Epithelial cell of esophagus (primary cell): ENCODE measurements at places on chromosomes 6 and 20.

GRCh38 chr6:82364087-82365015 is 734 bp downstream of the TPBG start:
- peak; percentile 77 for DNase-seq

DNA sequence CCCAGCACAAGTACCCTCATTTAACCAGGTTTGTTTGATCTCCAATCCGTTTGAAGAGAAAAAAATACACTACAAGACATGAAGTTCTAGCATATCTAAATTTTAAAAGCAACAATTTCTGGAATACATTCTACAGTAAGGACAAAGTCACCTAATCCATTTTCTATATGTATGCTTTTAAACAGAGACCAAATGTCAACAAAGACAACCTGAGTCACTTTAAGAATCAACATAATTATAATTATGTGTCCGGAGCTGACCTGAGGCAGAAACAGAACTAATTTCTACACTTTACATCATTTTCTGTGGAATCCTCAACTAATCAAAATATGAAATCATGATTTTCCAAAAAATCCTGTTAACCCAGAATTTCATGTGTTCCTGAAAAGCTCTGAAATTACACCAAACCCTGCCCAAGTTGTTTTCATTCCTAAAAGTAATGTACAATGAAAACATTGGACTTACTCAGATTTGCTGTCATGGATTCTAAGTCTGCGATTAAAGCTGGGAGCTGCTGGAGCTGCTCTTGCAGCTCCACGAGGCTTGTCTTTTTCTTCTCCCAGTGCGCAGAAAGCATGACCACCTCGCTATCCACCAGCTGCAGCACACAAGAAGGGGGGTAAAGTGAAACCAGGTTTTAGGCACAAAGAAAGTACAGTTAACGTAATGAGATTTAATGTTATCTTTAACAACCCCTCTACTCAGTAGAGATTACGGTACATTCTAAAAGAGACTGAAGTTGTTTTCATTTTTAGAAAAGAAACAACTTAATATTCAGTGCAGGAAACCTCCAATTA is 35.8 kb downstream of the DTNBP1 start:
- no peak for DNase-seq

DNA sequence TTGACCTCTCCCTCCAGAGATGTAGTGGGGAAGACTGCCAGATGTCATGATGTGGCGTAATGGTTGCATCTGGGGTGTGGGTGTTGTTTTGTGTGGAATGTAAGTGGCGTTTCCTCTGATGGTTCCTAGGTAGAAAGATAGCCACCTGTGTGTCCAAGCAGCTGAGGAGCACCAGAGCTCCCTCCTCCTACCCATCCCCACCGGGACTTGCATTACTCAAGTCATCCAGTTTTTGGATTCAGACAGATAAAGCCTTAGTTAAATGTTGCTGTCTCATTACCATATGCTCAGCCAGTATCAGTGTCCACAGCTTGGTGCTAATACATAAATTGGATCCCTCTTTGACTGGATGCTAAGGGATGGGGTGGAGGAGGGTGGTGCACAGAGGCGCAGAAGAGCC is 282.3 kb downstream of the TBC1D7 start:
- no peak for DNase-seq

- DNase-seq: no peak
These were observed 564.0 kb upstream of the AGPAT4 start for GRCh38 chr6:161837854-161838253.

- peak; percentile 54 for DNase-seq
These were observed 359 bp downstream of the PHIP start for GRCh38 chr6:79077715-79078074.

- no peak for DNase-seq
These were observed 318.4 kb upstream of the SYNCRIP start for GRCh38 chr6:85961125-85961524.

DNA sequence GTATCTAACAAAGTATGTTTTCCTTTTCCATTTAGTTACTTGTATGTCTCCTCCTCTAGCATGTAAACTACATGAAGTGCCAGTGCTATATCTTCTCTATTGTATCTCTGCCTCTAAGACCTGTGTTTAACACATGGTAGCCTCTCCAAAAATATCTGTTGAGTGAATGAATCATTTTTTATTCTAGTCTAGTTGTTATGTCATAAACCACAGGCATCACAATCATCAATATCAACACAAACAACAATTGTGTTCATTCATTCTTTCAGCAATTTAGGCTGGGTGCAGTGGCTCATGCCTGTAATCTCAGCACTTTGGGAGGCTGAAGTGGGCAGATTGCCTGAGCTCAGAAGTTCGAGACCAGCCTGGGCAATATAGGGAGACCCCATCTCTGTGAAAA is 111.6 kb upstream of the EYA4 start:
- DNase-seq: no peak

GRCh38 chr20:11718474-11719094 is 199.1 kb upstream of the BTBD3 start:
- no peak for DNase-seq

- no peak for DNase-seq
These were observed 207.7 kb upstream of the GJE1 start for GRCh38 chr6:141925001-141925400.

- DNase-seq: no peak
These were observed 8.8 kb upstream of the PIM1 start for GRCh38 chr6:37160922-37161778.

GRCh38 chr6:37940074-37940847 is 120.7 kb downstream of the ZFAND3 start:
- no peak for DNase-seq

DNA sequence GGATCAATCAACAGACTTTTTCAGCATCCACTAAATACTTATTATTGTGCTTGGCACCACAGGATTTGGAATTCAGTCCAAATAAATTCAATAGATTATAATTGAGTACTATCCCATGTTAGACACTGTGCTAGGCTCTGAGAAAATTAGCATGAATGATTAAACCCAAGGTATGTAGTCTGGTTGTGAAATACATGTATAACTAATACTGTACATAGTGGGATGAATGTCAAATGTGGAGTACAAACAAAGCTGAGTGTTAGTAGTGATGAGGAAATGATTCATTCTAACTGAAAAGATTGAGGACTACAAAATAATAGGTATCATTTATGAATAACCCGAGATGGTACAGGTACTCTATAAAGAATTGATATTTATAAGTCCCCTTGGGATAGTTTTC is 111.9 kb upstream of the FLRT3 start:
- DNase-seq: peak; percentile 85

DNA sequence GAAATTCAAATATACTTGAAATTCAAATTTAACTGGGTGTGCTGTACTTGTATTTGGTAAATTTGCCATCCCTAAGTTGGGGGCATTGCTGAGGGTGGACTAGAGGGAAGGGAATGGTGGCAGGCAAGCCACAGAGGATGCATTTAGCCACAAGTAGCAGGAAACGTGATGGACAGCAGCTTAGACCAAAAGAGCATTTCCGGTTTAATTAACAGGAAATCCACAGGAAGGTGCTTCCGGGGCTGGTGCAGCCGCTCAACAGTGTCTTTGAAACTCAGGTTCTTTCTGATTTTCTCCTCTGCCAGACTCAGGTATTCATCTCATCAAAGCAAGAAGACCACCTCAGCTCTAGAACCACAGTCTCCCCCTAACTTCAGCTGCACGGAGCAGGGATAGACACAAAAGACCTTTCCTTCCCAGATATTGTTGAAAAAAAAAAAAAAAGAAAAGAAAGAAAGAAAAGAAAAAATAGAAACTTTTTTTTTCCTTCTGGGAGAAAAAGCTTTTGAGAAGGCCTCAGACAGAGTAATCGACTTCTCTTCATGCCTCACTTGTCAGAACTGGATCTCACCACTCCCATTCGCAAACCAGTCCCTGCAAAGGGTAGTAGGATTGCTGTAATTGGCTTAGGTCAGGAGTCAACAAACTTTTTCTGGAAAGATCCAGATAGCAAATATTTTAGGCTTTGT is 8.0 kb upstream of the BCAS1 start:
- no peak for DNase-seq

DNA sequence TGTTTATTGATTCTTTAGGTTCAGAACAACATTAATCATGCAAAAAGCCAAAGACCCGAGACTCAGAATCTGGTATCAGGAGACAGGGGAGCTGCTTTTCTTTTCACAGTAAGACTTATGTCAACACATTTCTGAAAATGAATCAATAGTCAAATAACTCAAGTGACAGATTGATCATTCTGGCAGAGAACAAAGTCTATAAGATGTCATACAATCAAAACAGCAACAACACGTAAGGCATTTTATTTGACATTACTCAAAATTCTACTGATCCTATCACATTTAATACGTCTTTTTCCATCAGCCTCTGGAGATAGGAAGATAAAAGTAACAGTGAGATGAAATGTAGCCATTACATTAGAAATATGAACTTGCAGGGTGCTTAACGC is 93.4 kb upstream of the EEF1E1 start:
- no peak for DNase-seq

DNA sequence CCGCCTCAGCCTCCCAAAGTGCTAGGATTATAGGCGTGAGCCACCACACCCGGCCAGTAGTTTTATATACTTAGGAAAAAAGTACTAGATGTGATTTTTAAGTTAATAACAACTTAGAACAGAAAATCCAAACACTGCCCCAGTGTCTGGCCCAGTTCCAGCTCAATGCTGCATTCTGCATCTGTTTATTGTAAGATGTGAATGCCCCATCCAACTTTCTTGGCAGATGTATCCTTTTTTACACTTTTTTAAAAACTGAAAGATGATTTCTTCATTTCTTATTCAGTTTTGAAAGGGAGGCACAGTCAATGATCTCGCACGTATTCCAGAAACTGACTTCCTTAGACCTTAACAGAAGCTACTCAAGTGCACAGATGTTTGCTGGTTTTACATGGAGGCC is 85.6 kb upstream of the SRSF6 start:
- no peak for DNase-seq

- DNase-seq: no peak
These were observed 151.5 kb downstream of the CFAP61 start for GRCh38 chr20:20203784-20204183.

DNA sequence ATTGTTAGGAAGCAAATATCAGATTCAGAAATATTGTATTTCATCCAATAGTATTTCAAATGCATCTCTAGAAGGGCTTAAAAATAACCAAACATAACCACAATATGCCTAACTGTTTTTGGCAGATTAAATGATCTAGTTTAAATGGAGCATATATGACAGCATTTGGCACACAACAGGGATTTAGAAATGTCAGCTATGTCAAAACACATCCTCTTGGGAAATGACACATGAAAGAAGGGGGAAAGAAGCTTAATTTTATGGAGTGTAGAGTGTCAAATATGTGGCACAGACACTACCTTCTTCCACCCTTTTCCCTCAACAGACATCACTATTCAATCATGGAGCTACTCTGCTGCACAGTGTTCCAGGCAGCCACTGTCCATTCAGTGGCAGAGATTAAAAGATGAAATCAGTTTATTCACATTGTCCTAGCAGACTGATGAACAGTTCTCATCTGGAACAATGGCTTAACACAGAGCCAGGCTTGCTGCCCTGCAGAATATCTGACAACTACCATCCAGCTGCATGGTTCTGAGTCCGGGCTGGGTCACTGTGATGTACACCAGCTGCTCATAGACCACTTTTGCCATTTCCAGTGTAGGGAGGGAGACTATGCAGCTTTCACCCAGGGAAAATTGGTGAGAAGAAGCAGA is 349.8 kb downstream of the DHX35 start:
- DNase-seq: no peak

- DNase-seq: no peak
These were observed 13.9 kb upstream of the CST7 start for GRCh38 chr20:24935140-24935539.

GRCh38 chr6:168016176-168016620 is 18.7 kb downstream of the KIF25 start:
- no peak for DNase-seq

DNA sequence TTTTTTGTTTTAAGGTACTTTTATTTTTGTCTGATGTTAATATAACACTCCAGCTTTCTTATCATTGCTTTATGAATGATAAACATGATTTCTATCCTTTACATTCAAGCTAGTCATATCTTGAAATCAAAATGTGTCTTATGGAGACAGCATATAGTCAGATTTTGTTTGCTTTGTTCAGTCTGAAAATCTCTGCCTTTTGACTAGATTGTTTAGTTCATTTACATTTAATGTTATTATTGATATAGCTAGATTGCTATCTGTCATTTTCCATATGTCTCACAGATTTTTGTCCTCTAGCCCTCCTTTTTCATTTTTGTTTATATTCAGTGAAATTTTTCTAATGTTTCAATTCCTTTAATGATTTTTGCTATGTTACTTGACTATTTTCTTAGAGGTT is 332.8 kb downstream of the SMOC2 start:
- DNase-seq: no peak

DNA sequence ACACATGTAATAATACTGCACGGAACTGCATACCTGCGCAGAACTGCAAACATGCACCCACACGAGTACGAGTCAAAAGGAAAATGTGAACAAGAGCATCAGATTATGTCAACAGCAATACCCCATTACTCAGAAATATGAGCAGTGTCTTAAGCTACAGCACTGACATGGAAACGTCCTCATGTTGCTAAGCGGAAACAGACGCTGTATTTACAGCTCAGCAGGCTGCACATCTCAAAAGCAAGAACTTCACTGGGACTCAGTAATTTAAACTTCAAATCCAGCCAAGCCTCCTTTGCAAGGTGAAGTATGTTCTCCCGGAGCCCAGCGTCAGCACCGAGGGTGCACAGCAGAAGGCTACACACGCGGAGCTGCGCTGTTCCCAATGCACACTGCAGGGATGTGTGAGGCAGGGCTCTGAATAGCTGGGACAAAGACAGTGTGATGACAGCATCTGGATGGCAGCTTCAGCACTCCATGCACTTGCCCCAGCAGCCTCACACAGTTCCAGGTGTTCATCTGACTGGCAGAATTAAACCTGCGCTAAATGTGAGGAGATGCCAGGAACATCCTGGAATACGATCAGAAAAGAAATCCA is 202.8 kb downstream of the WDR27 start:
- DNase-seq: no peak

DNA sequence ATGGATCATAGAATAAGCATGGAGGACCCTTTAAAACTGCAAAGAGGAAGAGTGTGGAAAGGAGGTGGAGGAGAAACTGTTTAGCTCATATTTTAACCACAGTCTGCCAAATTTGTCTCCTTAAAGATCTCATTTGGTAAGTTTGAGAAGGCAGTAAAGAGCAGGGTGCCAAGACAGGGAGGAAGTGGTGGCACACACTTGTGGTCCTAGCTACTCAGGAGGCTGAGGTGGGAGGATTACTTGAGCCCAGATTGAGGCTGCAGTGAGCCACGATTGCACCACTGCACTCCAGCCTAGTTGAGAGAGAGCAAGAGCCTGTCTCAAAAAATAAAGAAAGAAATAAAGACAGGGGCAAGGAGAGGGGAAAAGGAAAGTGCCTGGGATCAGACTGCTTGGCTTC is 16.8 kb upstream of the DCBLD1 start:
- no peak for DNase-seq

GRCh38 chr20:14599613-14600012 is 262.2 kb upstream of the FLRT3 start:
- no peak for DNase-seq
